Activated T-cell treated with anti-CD3 and anti-CD28 coated beads for 24 hours (primary cell): ENCODE measurements at places on chromosomes 3 and 15.

DNA sequence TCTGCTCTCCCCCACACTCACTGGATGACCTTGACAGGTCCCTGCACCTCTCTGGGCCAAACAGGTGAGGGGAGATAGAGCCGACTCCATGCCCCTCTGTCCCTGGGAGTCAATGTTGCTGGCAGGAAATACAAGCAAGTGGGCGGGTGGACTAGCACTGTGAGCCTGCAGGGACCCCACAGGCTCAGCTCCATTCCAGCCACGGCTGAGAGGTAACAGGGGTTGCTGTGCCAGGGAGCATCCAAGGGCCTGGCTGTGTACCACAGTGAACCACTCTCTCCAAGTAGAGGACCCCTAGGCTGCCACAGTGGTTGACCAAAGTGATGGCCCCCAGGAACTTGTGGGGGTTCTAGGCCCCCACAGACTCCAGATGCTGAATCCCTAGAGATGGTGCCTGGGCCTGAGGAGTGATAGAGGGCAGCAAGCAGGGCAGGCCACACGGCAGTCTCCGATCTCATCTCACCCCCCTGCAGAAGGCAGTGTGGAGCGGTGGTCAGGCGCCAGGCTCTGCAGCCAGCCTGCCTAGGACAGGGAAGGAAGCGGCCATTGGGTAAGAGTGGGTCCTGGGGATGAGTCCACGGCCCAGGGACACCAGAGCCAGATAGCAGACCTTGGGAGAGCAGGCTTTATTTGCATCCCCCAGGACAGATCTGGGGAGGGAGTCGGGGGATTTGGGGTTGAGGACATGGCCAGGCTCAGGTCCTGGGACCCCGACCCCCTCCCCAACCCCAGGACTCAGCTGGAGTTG, 3.2 kb downstream of the TNNC1 start:
- DNase-seq, result no peak

DNA sequence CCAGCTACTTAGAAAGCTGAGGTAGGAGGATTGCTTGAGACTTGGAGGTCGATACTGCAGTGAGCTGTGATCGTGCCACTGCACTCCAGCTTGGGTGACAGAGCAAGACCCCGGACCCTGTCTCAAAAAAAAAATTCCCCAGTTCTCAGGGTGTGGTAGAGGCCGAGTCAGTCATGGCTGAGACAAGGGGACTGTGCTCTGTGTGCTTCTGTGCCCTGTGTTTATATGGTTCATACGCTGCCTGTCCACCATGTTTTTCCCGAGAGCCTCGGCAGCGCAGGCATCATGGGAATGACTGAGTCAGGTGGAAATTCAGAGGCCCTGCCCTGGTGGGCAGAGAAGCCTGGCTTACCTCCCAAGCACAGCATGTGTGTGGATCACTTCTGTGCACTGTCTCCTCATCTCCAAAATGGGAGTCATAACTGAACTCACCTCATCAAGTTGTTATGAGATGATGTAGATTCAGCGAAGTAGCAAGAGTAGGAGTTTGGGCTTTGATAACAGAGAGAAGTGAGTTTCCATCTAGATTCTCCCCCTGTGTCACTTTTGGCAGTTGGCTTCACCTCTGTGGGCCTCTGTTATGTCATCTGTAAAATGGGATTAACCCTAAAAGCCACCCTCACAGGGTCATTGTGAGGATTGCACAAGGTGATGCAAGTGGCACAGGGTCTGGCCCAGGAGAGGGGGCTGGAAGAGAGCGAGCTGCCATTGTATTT, 56.9 kb downstream of the FLNB start:
- DNase-seq, result no peak

DNA sequence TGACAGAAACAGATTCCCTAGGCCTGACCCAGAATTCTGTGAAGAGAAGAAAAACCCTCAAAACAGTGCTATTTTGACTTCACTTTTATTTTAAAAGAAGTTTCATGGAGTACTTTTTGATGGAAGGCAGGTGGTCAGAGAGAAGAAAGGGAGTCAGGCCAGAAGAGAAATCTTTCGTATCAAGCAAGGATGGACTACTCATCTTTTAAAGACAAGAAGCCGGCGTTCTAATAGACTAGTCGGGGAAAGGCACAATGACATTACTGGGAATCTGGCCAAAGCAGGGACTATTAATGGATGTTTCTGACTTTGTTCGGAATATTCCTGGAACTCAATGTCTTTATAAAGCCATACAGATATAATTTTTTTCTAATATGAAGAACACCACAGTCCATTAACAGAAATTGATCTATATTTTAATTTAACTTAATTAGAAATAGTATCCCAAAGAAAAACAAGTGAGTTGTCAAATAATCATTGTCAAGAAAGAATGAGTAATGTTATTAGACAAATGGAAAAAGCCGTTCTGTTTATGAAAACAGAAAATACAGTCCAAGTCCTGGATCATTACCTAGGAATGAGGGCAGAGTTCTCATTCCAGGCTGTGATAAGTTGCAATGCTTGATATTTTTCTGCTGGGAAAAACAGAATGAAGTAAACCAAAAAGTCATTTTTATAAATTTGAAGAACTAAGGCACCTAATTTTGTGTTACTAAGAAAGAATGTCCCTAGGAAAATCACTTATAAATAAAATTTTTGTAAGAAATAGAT, 23.7 kb upstream of the PCOLCE2 start:
- DNase-seq, result no peak

DNA sequence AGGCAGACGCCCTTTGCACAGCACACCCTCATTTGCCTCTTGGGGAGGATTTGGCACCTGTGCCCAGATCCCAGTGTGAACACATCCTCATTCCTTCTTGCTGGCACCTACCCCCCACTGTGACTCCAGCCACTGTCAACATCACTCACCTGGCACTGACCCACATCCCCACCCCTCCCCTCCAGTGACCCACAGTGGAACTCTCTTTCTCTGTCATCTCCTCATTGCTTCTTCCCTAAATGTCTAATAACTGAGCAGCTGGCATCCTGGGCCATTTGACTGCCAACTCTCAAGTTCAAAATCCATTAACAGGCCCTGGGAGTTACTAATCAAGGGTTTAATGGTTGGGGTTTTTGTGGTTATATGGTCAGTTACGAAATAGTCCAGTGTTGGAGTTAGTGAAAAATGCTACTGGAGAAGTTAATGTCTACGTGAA, 14.4 kb downstream of the SNAPC5 start:
- DNase-seq, result no peak
